ENCODE measurements at places on chromosomes 13 and 19.

DNA sequence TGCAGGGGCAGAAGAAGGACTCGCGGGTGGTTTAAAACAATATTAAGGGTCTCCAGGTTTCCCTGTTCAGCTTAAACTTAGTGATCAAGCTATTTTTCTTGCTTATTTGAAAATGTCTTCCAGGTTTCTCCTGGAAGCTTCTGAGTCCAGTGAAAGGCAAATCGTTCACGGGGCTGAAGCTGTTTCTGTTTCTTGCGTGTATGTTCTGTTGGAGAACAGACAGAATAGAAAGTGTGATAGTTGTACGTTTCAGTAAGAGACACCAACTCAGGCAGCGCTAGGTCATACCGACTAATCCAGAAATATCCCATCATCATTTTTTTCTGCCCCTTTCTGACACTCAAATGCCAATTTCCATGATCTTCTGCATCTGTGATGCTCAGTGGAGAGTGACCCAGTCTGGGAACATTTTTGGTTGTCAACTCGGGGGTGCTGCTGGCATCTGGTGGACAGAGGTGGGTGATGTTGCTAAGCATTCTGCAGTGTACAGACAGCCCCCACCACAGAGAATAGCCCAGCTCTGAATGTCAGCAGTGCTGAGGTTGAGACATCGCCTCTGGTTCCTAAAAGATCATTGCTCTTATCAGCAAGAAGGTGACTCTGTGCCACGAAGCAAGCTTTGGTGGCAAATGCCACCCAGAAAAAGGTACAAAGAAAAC lies 4.3 kb downstream of the KLF2 start:
- DNase-seq, result no peak

GRCh38 chr19:13784731-13785452 lies 10.4 kb upstream of the ZSWIM4 start:
- no peak for DNase-seq

GRCh38 chr13:59303433-59303832 lies 860.3 kb downstream of the DIAPH3 start:
- DNase-seq, result no peak

- no peak for DNase-seq
Measured at GRCh38 chr19:19403373-19403901, 2.0 kb upstream of the GATAD2A start.
